ENCODE measurements at places on chromosomes 2 and 18.

DNA sequence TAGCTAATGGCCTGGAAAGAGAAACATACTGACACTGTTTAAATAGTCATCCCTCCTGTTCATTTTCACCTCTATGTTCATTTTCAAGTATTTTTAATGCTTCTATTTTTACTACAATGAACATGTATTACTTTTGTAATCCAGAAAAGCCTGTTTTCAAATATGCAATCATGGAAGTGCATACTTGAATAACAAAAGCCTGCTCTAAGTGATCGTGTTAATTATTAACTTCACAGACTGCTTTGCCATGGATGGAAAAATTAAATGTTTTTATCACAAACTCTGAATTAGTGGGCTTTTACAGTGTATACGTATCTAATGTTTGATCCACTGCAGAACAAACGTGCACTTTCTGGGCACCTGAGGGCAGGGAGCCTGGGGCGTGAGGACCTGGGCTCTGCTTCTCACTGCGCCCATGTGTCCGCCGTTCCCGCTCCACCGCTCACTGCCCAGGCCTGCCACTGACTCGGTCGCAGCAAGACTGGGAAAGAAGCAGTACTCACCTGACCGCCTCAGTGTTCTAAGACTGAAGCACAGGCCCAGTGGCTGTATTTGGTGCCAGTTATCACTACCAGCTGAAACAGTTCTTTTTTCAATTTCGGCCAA, 80.6 kb downstream of the UXS1 start:
- DNase-seq = no peak

DNA sequence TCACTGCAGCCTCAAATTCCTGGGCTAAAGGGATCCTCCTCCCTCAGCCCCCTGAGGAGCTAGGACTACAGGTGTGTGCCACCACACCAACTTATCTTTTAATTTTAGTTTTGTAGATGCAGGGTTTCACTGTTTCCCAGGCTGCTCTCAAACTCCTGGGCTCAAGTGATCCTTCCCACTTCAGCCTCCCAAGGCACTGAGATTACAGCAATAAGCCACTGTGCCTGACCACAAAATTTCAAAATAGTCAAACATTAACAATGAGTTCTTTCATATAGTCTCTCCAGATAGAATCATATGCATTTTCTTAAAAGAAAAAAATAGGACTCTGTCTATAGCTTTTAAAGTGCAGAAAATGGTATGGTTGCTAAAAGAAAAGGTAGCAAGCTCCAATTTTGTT, 24.9 kb upstream of the PID1 start:
- no peak for DNase-seq

DNA sequence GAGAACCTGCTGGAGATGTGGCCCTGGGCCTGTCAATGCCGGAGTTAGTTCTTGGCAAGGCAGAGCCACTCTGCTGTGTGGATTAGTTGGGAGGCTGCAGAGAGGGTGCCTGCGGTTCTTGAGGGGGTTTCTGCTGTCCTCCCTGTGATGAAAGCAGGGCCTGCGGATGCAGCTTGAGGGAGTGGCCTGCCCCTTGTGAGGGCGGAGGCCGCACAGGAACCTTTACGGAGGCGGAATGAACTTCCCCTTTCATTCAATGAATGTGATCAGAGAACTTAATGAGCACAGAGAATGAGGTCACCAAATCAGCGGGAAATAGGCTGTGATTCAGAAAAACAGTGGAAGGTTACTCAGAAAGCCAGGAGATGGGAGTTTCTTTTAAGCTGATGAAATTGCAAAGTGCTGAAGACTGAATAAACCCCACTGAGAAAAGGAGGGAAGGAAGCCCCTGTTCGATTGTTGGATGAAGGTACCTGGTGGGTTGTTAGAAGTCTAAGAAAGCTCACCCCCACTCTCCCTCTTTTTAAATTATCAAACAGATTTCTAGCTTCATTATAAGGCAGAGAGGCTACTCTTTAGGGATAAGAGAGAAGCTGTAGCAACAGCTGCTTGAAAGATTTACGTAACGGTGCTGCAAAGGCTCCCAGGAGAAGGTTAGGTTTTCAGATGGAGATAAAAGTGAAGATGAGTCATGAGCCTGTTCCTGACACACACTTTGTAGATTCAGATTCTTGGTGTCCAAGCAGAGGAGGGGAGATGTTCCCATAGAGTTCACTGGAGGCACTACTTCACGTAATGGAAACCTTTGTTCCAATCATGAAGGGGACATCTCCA, 47.4 kb downstream of the VWA3B start:
- no peak for DNase-seq

GRCh38 chr18:59353079-59353680, 5.9 kb downstream of the LMAN1 start:
- no peak for DNase-seq

All from activated T-cell treated with anti-CD3 and anti-CD28 coated beads, Interleukin-2, amount 50 U/mL, for 1 hour (primary cell).